ENCODE measurements at places on chromosomes 13 and 19. TPM values are rescaled to one million over a fixed set of nuclear protein-coding genes. Genes with fewer than 3 reads are reported as not detected.

The GRK1 gene
- total RNA-seq = not detected

The ZSCAN22 gene
- 2.8 TPM for total RNA-seq

DNA sequence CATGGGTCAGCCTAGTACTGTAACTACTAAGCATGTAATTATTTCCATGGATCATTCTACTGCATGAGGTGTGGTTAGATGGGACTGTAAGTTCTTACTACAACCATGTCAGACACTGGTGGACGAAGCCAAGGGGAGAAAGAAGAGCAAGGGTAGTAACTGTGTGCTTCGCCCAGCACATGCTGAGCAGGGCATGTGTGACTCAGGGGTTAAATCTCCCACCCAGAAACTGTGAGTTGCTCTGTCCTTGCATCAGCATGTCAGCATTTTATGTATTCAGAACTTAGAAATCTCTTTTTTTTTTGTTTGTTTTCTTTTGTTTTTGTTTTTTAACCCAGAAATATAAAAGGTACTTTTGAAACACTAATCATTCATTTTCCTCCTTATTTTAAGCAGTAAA is 436.6 kb upstream of the KLF12 start:
- no peak for DNase-seq
- no peaks in the 10 kb centered on the region for H3K27me3 ChIP-seq
- H3K27ac ChIP-seq = peak overlapping the region; percentile 77
- no peak overlapping the region for H3K4me3 ChIP-seq
- H3K4me1 ChIP-seq = peaks cover 17% of the 10 kb centered on the region

DNA sequence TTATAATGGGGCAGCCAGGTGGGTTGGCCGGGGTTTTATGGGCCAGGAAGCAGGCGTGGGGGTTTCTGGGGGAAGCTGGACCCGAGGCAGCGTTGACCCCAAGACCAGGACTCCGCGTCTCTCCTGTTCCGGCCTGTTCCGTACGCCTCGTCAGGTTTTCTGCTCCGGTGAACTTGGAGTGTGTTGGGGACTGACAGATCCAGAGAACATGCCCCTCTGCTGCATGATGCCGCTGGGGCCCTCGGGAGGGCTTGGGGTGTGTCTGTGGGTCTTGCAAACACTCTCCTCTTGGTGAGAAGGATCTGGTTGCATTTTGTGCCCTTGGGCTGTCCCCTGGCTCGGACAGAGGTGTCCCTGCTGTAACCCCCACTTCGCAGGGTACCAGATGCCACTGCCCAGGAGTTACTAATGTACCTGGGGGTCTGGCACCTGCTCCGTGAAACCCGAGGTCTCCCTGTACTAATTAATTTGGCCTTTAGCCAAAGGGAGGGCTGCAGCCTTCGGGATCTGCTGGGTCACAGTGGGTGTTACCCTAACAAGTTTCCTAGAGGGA is 15.6 kb downstream of the KDM4B start:
- DNase-seq = no peak
- H3K4me1 ChIP-seq = peaks cover 47% of the 10 kb centered on the region
- H3K27me3 ChIP-seq = no peaks in the 10 kb centered on the region
- no peak overlapping the region for H3K27ac ChIP-seq
- no peak overlapping the region for H3K4me3 ChIP-seq

- no peak overlapping the region for H3K4me3 ChIP-seq
- H3K36me3 ChIP-seq = no peaks in the 10 kb centered on the region
- no peaks in the 10 kb centered on the region for H3K4me1 ChIP-seq
Measured at GRCh38 chr13:36480726-36481427, 48.6 kb downstream of the CCNA1 start.

The CLEC11A gene
- total RNA-seq = 5.4 TPM

DNA sequence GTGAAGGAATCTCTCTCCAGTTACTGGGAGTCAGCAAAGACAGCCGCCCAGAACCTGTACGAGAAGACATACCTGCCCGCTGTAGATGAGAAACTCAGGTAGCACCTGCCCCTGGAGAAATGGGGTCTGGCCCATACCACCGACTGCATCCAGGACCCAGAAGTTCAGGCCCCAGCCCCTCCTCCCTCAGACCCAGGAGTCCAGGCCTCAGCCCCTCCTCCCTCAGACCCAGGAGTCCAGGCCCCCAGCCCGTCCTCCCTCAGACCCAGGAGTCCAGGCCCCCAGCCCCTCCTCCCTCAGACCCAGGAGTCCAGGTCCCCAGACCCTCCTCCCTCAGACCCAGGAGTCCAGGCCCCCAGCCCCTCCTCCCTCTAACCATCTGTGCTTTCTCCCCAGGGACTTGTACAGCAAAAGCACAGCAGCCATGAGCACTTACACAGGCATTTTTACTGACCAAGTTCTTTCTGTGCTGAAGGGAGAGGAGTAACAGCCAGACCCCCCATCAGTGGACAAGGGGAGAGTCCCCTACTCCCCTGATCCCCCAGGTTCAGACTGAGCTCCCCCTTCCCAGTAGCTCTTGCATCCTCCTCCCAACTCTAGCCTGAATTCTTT is 3.0 kb downstream of the APOC2 start:
- H3K4me3 ChIP-seq = no peak overlapping the region
- no peaks in the 10 kb centered on the region for H3K36me3 ChIP-seq
- H3K27me3 ChIP-seq = no peaks in the 10 kb centered on the region

GRCh38 chr19:8641908-8642547 is 11.6 kb downstream of the NFILZ start:
- no peak overlapping the region for H3K27ac ChIP-seq
- peaks cover 24% of the 10 kb centered on the region for H3K4me1 ChIP-seq
- DNase-seq = no peak
- no peak overlapping the region for H3K4me3 ChIP-seq
- no peaks in the 10 kb centered on the region for H3K36me3 ChIP-seq
- peaks cover 25% of the 10 kb centered on the region for H3K27me3 ChIP-seq

- no peak for DNase-seq
- H3K36me3 ChIP-seq = peaks cover 6% of the 10 kb centered on the region
- no peak overlapping the region for H3K4me3 ChIP-seq
- no peak overlapping the region for H3K27ac ChIP-seq
- peaks cover 18% of the 10 kb centered on the region for H3K4me1 ChIP-seq
- H3K27me3 ChIP-seq = no peaks in the 10 kb centered on the region
Measured at GRCh38 chr13:44969551-44970484, 19.5 kb downstream of the NUFIP1 start.

The ZNF724 gene
- total RNA-seq = 3.0 TPM

DNA sequence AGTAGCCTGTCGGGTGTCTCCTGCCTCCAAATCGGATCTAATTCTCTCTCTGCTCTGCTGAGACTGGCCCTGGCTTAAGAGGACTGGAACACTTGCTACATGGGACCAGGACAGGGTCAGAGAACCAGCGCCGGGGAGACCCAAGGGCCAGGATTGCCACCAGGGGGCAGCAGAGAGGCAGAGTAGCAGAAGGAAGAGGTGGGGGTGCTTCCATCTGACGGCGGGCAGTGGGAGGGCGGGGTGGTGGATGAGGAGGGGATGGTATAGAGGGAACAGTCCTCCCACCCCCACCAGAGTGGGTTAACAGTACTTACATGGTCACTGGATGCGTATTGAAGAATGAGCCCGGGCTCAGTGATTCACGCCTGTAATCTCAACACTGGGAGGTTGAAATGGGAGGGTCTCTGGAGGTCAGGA is 11.9 kb downstream of the SELENOW start:
- H3K4me1 ChIP-seq = peaks cover 6% of the 10 kb centered on the region
- H3K27me3 ChIP-seq = no peaks in the 10 kb centered on the region
- H3K36me3 ChIP-seq = peaks cover 4% of the 10 kb centered on the region
- no peak for DNase-seq
- no peak overlapping the region for H3K27ac ChIP-seq

DNA sequence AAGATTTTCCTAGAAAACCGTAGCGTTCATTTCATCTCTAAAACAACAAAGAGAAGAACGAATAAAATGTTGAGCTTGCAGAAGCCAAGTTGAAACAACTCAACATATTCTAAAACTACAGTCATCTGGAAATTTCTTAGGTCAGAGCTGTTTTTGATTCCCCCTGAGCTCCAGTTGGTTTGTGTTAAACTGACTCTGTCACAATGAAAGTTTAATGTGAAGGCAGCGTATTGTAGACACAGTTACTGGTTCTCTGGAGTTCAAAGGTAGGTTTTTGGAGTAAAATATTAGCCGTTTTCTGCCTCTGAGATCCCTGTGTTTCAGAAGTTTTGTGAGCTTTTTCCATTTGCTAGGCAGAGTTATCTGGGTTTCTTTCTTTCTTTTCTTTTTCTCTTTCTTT is 2.2 kb downstream of the ARHGEF7 start:
- H3K27me3 ChIP-seq = peaks cover 2% of the 10 kb centered on the region
- H3K27ac ChIP-seq = peak overlapping the region; percentile 98
- H3K36me3 ChIP-seq = peaks cover 2% of the 10 kb centered on the region
- H3K4me3 ChIP-seq = peak overlapping the region; percentile 86
- peaks cover 73% of the 10 kb centered on the region for H3K4me1 ChIP-seq
- DNase-seq = no peak

DNA sequence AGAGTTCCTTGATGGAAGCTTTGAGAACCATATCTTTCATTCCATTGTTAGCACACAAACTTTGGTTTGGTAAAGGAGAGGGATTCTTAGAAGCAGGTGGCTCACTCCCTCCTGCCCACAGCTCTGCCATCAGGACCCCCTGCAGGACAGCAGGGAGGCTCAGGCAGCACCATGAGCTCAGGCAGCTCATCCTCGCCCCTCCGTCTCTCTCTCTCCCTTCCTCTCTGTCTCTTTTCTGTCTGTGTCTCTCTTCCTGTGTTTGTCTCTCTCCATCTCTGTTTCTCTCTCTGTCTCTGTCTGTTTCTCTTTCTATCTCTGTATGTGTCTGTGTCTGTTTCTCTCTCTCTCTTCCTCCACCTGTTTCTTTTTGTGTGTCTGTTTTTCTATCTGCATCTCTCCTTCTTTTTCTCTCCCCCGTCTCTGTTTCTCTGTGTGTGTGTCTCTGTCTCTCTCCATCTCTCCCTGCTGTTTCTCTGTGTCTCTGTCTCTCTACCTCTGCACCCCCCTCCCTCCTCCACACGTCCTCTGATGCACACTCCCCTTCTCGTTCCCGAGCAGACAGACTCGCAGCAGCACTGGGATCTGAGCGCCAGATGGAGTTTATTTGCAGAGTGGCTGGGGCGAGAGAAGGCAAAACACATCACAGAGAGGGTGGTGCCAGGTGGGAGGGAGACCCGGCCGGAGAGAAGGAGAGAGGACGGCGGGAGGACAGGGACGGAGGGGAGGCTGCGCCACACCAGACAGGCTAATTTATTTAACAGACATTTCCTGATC is 8.7 kb downstream of the SBK2 start:
- H3K36me3 ChIP-seq = no peaks in the 10 kb centered on the region
- H3K27me3 ChIP-seq = no peaks in the 10 kb centered on the region
- no peak for DNase-seq
- no peak overlapping the region for H3K27ac ChIP-seq
- peaks cover 3% of the 10 kb centered on the region for H3K4me1 ChIP-seq

GRCh38 chr13:39876258-39876657 is 220.8 kb downstream of the COG6 start:
- peaks cover 21% of the 10 kb centered on the region for H3K4me1 ChIP-seq
- H3K27me3 ChIP-seq = no peaks in the 10 kb centered on the region
- peak overlapping the region; percentile 65 for H3K27ac ChIP-seq
- H3K36me3 ChIP-seq = no peaks in the 10 kb centered on the region

DNA sequence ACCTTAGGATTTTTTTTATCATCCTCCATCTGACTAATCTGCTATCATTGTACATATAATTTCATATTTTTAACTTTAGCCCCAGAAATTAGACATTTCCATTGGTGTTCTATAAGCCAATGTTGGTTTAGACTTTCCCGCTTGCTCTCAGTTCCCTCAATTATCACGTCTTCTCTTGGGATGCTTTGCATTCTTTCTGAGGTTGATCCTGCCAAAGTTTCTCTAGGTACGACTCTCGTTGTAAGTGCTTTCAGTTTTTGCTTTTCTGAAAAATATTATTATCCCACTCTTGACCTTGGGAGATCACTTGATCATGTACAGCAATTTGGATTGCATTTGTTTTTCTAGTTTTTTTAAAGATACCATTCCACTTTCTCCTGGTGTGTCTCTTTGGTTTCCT is 270.2 kb downstream of the IRS2 start:
- DNase-seq = no peak
- H3K36me3 ChIP-seq = peaks cover 1% of the 10 kb centered on the region
- peak overlapping the region; percentile 38 for H3K27ac ChIP-seq
- H3K27me3 ChIP-seq = no peaks in the 10 kb centered on the region
- peaks cover 13% of the 10 kb centered on the region for H3K4me1 ChIP-seq

The SLC7A10 gene
- total RNA-seq = not detected

DNA sequence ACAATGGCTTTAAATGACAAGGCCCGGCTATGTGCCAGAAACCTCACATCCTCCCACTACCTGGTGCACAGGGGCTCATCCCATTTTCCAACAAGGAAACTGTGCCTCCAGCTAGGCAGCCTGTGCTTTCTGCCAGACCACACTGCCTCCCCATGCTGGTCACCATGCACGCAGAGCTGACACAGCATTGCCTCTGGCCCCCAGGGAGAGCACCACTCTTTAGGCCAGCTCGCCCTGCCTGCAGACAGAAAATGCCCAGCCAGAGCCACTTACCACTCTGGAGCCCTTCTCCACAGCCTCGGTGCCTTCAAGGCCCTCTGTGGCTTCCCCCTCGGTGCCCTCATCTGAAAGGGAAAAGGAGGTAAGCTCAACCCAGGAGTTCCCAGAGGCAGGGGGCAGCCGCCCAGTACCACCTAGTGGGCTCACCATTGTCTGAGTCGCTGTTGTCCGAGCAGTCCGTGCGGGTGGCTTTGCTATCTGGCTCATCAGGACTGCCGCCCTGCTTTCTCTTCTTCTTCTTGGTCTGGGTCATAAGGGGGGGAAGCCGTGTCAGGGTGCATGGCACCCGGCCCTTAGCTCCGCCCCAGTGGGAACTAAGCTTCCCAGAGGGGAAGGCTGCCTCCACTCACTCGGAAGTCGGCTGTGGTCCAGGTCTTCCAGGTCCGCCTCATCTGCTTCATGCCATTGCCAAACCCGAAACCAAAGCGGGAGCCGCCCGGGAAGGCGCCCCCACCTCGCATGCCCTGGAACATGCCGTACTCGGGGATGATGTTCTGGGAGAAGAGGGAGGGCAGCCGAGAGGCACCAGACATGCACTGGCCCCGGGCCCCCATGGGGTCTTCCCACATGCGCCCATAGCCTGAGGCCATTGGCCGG is 18.0 kb downstream of the AKAP8L start:
- H3K4me3 ChIP-seq = no peak overlapping the region
- peaks cover 16% of the 10 kb centered on the region for H3K4me1 ChIP-seq
- H3K27ac ChIP-seq = no peak overlapping the region
- H3K36me3 ChIP-seq = peaks cover 27% of the 10 kb centered on the region
- no peaks in the 10 kb centered on the region for H3K27me3 ChIP-seq
- no peak for DNase-seq

- H3K27ac ChIP-seq = peak overlapping the region; percentile 98
- peaks cover 2% of the 10 kb centered on the region for H3K36me3 ChIP-seq
- H3K4me3 ChIP-seq = peak overlapping the region; percentile 95
- no peaks in the 10 kb centered on the region for H3K27me3 ChIP-seq
Measured at GRCh38 chr13:52194184-52194868, 34.9 kb upstream of the NEK3 start.
